ENCODE measurements at places on chromosomes 5 and 9.

- no peak for DNase-seq
Observed at GRCh38 chr9:133057006-133057405, 4.8 kb upstream of the CEL start.

DNA sequence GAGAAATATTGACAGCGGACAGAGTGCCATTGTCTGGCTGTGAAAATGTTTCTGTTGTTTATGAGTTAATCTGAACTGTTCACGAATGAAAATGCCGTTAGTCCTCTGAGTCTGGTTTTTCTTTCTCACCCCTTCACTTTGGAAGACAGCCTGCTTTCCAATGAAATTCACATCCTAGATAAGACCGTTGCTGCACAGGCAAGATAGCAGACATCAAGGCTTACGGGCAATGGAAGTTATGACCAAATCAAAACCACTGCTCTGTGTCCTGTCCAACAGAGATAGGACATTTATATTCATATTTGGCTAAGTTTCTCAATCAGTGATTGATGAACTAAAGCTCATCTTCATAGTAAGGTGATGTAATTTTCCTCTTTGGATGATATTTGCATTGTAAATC lies 180.0 kb upstream of the DMAC1 start:
- DNase-seq: no peak

GRCh38 chr9:95018099-95018936 lies 291.8 kb downstream of the AOPEP start:
- DNase-seq: peak; percentile 81

GRCh38 chr5:6454628-6455053 lies 6.0 kb downstream of the UBE2QL1 start:
- no peak for DNase-seq

DNA sequence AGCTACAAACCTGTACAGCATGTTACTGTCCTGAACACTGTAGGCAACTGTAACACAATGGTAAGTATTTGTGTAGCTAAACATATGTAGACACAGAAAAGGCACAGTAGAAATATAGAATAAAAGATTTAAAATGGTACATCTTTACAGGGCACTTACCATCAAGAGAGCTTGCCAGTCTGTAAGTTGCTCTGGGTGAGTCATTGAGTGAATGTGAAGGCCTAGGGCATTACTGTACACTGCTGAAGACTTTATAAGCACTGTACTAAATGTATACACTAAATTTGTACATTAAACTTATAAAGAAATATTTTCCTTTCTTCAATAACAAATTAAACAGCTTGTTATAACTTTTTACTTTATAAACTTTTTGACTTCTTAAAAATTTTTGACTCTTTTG lies 20.5 kb downstream of the ADRB2 start:
- no peak for DNase-seq

DNA sequence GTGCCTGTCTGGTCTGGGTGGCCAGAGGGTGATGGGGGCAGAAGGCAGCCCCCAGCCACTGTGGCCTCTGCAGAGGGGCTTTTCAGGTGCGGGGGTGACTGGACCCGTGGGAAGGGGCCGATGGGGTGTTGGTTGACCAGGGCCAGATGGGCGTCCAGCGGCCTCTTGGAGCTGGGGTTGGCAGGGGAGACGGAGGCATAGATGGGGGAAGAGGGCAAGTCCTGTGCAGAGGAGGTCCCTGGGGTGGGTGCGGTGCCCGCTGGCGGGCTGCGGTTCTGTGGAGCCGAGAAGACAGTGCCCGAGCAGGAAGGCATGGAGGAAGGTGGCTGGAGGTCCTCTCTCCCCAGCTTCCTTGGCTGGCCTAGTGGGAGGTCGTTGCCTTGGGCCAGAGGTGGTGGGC lies 18.7 kb upstream of the AKNA start:
- DNase-seq: no peak

GRCh38 chr5:163503106-163504078 lies 2.0 kb upstream of the MAT2B start:
- peak; percentile 90 for DNase-seq

DNA sequence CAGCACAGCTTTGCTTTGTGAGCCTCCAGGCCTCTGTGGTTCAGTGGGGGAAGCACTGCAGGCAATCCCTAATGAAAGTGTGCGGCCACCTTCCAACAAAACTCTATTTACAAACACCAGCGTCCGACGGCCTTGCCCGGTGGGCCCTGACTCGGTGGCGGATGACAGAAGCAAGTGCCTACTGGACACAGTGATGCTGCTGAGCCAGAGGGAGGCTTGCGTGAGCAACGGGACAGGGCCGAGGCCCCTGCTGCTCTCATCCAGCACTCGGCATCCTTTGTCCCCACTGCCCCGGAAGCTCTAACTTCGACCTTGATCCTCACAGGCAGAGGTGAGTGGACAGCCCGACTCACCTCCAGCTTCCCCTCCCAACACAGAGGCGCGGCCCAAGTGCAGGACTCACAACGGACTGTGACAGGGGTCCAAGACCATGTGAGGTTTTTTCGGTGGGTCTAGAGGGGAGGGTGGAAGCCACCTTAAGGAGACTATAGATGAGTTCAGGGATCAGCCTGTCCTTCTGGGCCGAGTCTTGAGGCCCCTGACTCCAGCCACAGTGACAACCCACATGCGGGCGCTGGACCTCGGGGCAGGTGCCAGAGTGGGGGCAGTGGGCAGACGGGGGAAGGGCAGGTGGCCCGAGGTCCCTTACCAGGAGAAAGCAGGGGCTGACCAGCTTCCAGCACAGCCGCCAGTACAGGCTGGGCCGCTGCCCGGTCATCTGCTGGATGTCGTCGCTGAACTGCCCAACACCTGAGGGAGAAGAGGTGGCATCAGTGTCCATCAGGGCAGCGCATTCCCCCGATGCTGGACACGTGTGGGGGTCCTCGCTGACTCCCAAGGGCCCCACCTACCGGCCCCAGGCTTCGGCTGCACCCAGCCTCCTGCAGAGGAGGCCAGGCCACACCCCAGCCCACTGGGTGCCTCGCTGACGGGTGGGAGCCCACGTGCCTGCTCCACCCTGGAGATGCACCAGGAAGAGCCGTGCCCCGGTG lies 39.4 kb downstream of the SLC6A3 start:
- no peak for DNase-seq

DNA sequence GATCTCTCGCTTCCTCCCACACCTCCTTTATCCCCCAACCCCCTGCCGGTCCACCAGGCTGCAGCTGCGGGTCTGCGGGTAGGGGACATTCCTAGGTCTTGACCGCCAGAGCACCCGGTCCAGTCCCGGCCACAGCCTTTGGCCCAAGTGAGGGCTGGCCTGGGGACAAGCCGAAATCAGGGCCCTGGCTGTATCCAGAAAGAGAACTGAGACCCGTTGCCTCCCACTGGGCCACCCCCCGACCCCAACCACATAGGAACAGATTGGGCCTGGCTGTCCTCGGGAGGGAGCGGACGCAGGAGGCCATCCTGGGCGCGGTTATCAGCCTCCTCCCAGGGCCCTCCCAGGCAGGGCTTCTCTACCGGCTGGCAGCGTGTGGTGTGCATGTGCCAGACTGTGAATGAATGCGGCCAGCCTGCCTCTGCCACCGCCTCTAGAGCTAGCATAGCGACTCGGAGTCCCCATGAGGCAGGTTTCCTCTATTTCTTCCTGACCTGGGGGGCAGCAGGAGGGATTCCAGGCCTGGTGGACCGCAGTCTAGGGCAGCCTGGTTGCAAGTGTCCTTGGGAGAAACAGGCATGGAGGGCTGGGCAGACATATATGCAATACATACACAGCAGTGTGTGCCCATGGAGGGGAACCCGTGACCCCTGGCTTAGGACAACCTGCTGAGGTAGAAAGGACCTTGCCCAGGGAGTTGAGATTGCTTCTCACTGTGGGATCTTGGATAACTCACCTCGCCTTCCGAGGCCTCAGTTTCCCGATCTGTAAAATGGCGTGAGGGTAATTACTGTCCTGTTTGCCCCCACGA lies 1.2 kb downstream of the N4BP3 start:
- DNase-seq: no peak

DNA sequence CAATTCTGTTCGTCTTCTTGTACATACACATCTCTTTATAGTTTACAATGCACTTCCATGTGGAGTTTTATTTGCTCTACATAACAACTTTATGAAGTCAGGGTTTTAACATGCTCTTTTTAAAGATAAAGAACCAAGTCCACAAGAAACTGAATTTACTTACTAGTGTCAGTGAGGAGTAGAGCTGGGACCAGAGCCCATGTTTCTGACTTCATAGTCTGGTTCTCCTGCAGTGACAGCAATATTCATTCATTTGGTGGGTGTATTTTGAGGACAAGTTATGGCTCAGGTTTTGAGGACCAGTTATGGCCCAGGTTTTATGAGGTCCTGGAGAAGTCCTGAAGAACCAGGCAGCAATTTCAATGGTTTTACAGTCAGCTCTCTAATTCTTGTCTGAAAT lies 481.9 kb upstream of the TNC start:
- DNase-seq: no peak

DNA sequence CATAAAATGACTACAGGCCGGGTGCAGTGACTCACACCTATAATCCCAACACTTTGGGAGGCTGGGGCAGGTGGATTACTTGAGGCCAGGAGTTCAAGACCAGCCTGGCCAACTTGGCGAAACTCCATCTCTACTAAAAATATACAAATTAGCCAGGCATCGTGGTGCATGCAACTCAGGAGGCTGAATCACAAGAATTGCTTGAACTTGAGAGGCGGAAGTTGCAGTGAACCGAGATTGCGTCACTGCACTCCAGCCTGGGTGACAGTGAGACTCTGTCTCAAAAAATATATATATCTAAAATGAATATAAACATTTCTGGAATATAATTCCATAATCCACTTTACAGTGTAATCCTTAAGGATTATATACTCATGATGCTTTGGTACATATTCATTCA lies 66.5 kb downstream of the TEX10 start:
- DNase-seq: no peak

GRCh38 chr5:145660897-145661640 lies 174.1 kb downstream of the PRELID2 start:
- peak; percentile 82 for DNase-seq

DNA sequence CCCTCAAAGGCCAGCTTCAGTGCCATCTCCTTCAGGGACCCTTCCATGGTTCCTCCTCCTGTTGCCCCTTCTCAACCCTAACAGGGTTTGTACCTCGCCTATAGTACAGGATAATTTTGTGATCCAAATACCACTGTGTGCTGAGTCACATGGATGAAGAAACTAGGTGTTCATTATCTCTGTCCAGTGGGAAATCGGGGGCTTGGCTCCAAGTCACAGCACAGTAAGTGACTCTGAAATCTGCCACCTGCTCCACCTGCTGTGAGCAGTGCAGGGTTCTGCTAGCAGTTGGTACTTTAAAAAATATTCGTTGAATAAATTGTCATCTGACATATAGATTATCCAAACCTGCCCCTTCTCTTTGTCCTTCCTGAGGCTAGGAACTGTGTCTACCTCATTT lies 123.2 kb upstream of the OTULINL start:
- DNase-seq: no peak

- no peak for DNase-seq
Observed at GRCh38 chr5:172415362-172416275, 38.7 kb downstream of the SH3PXD2B start.

DNA sequence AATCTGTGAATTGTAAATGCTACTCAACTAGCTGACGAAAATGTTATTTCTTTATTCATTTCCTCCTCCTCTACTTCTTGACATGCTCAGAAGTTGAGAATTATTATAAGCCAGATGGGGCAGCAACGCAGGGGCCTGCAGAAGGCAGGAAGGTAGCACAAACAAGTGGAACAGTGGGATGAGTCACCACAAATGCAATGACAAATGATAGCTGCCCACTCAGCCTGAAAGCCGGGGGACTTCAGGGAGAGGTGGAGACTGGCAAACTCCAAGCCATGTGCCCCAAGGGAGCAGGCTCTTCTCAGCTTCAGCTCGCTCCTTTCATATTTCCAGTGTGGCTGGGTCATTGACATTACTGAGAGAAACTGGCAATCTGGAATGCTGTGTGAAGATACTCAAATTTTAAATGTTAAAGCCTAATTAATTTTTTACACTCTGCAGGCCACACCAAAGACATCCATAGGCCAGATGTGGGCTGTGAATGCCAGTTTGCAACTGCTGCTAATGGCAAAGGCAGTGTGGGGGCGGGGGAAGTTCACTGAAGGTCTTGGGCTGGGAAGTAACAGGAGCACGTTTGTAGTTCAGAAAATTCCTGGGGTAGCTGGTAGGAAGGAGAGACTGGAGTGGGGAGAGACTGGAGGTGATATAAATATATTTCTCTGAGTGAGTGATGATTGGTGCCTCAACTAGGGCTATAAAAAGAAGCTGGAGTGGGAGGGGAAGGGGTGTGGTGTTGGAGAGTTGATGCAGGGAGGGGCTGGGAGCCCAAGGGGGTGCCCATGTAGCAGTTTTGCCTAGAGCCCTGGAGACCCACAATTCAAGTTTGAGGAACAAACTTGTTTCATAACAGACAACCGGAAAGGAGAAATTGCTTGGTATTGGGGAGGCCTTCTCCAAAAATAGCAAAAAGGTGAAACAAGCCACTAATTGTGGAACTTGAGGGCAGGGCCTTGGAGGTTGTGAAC lies 20.8 kb upstream of the ADRB2 start:
- no peak for DNase-seq

DNA sequence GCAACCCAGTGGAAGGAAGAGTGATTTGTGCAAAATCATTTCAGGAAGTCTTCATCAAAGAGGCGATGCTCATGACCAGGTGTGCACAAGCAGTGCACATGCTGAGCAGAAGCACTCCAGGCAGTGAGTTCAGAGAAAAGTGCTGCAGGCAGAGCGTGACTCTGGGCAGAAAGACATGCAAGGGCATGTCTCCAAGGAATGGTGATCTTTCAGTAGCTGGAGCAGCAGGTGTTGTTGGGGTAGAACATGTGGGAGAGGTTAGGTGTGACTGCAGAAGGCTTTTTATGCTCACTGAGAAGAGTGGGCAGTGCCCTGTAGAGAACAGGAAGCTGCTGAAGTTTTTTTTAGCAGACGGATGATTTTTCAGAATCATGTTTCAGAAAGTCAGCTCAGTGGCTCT lies 545.4 kb upstream of the TLE4 start:
- DNase-seq: no peak

DNA sequence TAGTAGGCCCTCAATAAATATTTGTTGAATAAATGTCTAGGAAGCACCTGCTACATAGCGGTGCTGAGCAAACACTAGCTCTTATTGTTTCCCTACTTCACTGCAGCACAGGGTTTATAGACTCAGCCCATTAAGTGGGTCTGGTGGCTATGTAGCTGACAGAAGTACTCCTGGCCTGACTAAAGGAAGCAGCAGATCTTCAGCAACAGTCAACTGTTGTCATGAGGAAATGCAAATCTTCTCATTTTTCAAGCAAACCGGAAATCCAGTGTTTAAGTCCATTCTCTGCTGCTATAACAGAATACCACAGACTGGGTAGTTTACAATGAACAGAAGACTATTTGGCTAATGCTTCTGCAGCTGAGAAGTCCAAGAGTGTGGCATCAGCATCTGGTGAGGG lies 2.8 kb upstream of the TEX10 start:
- no peak for DNase-seq

GRCh38 chr5:150556859-150557508 lies 49.1 kb downstream of the NDST1 start:
- no peak for DNase-seq

GRCh38 chr9:97675655-97676054 lies 21.5 kb downstream of the XPA start:
- DNase-seq: no peak

DNA sequence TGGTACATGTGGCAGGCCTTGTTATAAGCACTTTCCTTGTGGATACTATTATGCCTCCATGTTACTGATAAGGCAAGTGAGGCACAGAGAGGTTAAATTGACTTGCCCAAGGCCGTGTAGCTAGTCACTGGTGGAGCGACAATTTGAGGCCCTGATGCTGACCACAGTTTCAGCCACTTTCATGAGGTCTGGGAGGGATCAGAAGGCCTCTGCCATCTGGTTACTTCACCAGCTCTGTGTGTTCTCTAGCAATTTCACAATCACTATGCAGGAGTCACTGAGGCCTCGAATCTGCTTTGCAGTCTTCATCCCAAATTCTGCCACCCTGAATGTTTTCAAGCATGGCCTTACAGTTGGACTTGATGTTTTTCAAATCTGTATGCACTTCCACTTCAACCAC lies 9.1 kb downstream of the LRRC70 start:
- DNase-seq: peak; percentile 64

Measured in fibroblast of gingiva (primary cell).